ENCODE measurements at places on chromosomes 11 and 22.

GRCh38 chr11:47847892-47848699, at the start of gene NUP160:
Gene NUP160 (minus strand): TSS chr11:47848350. CDS start chr11:47848318, 32 bp downstream.
- DNase-seq = peak; percentile 86

DNA sequence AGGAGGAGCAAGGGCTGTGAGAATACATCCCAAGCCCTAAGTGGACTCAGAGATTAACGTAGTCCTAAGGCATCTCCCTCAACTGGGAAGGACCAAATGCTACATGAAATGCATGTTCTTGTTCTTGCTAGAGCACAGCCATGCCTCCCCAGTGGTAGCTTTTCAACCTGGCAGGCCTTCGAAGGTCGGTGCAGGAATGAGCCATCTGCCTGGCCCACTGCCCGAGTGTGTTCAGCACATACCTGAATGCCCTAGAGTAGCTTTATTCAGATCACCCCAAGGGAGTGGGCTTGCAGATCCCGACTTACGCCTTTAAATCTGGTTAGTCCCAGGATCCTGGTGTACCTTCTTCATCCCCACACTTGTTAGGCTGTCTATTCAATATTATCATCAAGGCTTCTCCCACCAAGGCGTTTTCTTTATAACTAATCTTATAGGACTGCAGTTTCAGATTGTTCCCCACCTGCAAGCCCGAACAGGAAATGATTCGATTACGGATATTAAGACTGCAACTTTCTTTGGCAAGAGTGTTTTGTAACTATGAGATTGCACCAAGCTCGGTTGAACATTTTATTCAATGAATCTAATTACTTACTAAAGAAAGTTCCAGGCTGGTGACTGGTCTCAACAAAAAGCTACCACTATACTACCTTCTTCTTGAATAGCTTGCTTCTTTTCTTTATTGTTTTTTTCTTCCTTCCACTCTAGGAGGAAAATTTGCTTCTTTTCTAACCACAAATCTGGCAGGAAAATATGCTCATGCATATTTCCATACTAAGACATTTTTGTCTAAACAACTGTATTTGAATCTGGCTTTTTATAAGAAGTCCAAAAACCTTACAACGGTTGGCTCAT, 115.6 kb downstream of the SGSM3 start:
- DNase-seq = no peak

- DNase-seq = no peak
Measured at GRCh38 chr11:134071306-134071705, 2.4 kb downstream of the JAM3 start.

GRCh38 chr22:44586351-44586990, 88.4 kb upstream of the RTL6 start:
- DNase-seq = no peak

DNA sequence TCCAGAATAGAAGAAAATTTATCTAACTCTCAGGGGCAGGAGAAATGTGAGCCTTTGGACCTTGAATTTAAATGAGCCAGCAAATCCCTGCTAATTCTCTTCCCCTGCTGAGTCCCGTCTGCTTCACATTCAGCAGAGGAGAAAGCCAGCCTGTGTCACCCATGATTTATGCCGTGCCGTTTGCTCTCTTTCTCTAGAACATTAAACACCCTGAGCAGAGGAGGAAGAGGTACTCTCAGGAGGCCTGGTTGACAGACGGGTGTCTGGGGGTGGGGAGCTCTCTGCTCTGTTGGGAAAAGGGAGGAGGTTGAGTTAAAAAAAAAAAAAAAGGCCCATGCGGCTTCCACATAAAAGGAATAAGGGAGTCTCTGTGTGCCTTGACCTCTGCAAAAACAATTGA, 11.3 kb upstream of the MTMR3 start:
- peak; percentile 60 for DNase-seq

GRCh38 chr11:112477152-112477551, 216.5 kb upstream of the PLET1 start:
- no peak for DNase-seq

- no peak for DNase-seq
Measured at GRCh38 chr11:14414470-14415461, 55.8 kb upstream of the RRAS2 start.

- peak; percentile 84 for DNase-seq
Measured at GRCh38 chr11:17730608-17731462, 3.7 kb upstream of the KCNC1 start.

GRCh38 chr11:34327804-34328631, 29.8 kb downstream of the ABTB2 start:
- no peak for DNase-seq

GRCh38 chr11:60455531-60456042, at the start of gene MS4A1:
Gene MS4A1 (plus strand): TSS chr11:60455847. CDS start chr11:60462375, 6,528 bp downstream.
- DNase-seq = no peak

DNA sequence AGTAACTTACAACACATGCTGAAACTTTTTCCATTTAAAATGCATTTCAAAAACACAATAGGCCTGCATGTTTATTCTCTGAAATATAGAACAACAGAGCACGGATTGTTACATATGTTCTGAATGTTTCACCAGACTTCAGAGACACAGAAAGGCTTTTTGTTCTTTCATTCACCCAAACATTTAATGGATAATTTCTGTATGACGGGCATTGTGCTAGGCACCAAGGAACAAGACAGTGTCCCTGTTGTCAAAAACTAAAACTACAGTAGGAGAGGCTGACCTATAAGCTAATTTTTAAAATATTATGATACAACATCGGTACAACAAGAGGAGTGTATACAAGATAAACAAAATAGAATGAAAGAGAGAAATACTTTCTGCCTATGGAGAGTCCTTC, 81.9 kb upstream of the TEAD1 start:
- DNase-seq = no peak

- no peak for DNase-seq
Measured at GRCh38 chr22:35582218-35582860, 34.8 kb downstream of the MB start.

- DNase-seq = no peak
Measured at GRCh38 chr11:116240710-116241109, 532.1 kb downstream of the BUD13 start.

DNA sequence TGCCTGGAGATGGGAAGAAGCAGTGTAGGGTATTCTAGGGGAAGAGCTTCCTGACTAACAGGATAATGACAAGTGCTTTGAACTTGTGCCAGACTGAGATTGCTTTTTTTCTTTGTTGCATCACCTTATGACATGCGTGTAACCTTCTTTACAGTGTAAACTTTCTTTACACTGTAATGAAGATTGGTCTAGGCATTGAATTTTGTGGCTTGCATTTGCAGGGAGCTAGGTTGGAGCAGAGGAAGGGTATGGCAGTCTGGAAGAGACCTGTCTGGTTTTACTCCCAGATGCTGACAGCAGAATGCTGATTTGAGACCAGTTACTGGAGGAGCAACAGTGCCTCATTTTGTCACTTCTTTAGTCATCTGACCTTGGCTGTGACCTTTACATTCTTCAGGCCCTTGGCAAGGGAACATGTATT, 5.6 kb downstream of the DDB2 start:
- no peak for DNase-seq

GRCh38 chr11:34445956-34446355, 7.2 kb downstream of the CAT start:
- no peak for DNase-seq

GRCh38 chr11:11140510-11140909, 212.5 kb downstream of the CSNK2A3 start:
- DNase-seq = no peak

GRCh38 chr11:95682552-95682951, 107.0 kb downstream of the FAM76B start:
- DNase-seq = no peak

GRCh38 chr11:63553759-63554158, 9.4 kb downstream of the PLAAT2 start:
- no peak for DNase-seq

GRCh38 chr11:47881145-47881544, 33.0 kb upstream of the NUP160 start:
- DNase-seq = no peak

- DNase-seq = no peak
Measured at GRCh38 chr11:120142441-120143100, 4.7 kb upstream of the TRIM29 start.

- no peak for DNase-seq
Measured at GRCh38 chr11:16860617-16861016, 122.2 kb downstream of the C11orf58 start.

Data from HEK293T (cell line).